ENCODE measurements at places on chromosomes 16 and 17.
A peak's percentile ranks its signal among the peaks of the same experiment; 100 is the strongest.

DNA sequence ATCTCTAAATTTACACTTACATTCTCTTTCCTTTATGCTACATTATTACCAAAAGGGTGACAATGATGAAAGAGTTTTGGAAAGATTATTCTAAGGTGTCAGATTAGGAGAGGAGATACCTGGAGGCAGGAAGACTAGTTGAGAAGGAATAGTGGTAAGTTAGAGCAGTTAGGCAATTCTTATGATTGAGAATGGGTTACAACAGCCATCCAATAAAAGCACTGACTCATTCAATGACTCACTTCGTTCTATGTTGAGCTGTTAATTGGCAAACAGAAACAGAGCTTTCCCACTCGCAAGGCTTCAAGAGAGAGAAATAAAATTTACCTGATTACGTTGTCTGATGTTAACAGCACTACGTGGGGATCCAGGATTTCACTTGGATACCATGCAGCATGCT, 5.8 kb downstream of the NUP88 start:
- DNase-seq, result no peak

DNA sequence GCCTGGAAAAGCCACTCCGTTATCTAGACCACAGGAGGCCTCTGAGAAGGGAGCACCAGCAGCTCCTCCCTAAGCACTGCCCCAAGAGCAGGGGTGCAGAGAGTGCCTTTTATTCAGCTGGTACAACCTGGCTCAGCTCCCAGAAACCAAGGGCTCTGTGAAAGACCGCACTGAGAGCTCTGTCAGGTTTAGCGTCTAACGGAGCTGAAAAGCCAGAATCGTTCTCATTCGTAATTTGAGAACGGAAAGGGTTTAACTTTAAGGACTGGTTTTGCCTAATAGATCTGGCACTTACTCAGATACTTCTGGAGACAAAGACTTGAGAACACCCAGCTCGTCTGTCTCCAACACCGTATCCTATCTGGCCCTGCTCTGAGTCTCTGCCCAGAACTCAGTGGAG, 13.5 kb downstream of the MPG start:
- DNase-seq, result no peak

DNA sequence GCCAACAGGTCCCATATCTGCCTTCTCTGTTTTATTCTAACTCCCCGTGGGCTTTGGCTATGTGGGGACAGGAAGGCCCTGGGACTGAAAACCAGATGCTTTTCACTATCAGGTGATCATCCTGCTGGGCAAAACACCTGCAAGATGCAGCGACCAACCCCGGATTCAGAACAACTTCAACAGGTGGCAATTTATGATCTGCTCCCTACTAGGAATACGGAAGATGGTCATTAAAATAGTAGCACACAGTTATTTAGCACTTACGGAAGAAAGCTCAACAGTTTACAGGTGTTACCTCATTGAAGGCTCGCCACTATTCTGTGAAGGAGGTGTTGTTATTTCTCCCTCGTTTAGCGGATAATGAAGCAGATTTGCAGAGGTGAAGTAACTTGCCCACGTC, 7.8 kb upstream of the SLC5A11 start:
- DNase-seq, result no peak

- no peak for DNase-seq
Observed at GRCh38 chr17:82291582-82292250, 18.2 kb upstream of the CSNK1D start.

GRCh38 chr17:2814481-2815341, 18.5 kb downstream of the RAP1GAP2 start:
- DNase-seq, result peak; percentile 86

- no peak for DNase-seq
Observed at GRCh38 chr17:19304209-19304608, 58.3 kb downstream of the B9D1 start.

GRCh38 chr16:49128740-49129139, 152.9 kb downstream of the CBLN1 start:
- DNase-seq, result no peak

- no peak for DNase-seq
Observed at GRCh38 chr16:70421473-70422311, 17.2 kb downstream of the ST3GAL2 start.

GRCh38 chr17:55770196-55770870, 19.5 kb downstream of the PCTP start:
- DNase-seq, result no peak

GRCh38 chr16:25279491-25279890, 21.8 kb upstream of the ZKSCAN2 start:
- DNase-seq, result no peak

DNA sequence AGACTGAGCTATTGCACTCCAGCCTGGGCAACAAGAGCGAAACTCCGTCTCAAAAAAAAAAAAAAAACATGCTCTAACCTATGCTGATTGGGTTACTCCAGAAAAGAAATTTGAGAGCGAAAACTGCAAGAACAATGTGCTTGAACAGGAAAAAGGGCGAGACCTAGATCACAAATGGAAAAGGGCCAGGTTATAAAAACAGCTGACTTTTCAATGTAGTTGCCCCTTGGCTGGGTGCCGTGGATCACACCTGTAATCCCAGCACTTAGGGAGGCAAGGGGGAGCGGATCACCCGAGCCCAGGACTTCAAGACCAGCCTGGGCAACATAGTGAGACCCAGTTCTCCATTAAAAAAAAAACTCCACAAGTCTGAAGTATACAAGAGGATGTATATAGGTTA, 48.8 kb downstream of the MRM3 start:
- DNase-seq, result no peak

DNA sequence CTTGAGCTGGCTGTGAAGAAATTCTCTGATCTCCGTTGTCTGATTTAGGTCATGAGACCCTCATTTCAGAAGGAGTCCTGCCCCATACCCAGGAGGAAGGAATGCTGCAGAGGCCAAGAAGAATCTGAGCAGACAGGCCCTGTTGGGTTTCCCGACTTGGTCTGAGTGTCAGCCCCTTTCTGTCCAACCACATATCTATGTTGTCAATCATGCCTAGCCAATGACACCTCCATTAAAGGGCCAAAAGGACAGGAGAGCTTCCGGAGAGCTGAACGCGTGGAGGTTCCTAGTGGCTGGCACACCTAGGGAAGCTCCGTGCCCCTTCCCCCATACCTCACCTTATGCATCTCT, 37.8 kb downstream of the PIMREG start:
- no peak for DNase-seq

- DNase-seq, result no peak
Observed at GRCh38 chr16:56615353-56615752, 7.0 kb downstream of the MT2A start.

DNA sequence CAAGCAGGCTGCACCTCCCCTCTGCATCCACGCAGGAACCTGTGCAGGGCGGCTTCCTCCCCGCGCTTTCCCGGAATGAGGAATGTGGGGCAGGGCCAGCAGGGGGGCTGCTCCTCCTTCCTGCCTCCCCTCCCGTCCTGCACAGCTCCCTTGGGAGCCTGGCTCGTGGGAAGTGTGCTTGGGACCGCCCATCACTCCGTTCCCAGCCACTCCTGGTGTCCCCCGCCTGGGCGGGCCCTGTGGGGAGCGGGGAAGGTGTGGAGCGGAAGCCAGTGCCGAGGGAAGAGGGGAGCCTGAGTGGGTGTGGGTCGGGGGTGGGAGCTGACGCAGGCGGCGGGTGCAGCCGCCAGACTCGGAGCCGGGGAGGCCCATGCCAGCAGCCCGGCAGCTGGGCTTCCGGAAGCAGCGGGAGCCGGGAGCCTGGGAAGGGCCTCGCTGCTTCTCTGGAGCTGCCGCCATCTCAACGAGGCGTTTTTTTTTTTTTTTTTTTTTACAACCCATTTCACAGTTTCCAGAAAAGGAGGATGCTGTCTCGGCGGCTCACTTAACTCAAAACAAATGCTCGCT, 24.1 kb downstream of the BAHCC1 start:
- DNase-seq, result no peak

- DNase-seq, result no peak
Observed at GRCh38 chr16:81994485-81994884, 16.8 kb downstream of the SDR42E1 start.
